ENCODE measurements at places on chromosomes 7 and 10.

GRCh38 chr7:132430861-132431822, 145.1 kb downstream of the PLXNA4 start:
- peak; percentile 93 for DNase-seq

DNA sequence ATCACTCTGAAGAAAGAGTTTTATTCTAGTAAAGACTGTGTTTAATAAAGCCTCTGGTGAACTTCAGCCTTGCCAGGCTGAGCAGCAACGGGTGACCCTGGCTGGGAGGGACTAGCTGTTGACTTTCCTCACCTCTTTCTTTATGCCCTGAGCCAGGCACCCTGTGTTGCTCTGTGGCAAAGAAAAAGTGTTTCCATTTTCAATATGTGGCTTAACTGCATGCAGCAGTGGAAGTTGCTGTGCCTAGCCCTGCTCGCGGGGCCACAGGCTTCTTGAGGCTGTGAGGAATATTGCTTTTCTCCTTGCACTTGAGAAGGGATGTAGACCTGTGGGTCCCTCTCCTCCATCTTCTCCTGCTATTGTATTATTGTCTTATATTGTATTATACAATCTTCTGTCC, 67.0 kb downstream of the CXCL12 start:
- DNase-seq: no peak

DNA sequence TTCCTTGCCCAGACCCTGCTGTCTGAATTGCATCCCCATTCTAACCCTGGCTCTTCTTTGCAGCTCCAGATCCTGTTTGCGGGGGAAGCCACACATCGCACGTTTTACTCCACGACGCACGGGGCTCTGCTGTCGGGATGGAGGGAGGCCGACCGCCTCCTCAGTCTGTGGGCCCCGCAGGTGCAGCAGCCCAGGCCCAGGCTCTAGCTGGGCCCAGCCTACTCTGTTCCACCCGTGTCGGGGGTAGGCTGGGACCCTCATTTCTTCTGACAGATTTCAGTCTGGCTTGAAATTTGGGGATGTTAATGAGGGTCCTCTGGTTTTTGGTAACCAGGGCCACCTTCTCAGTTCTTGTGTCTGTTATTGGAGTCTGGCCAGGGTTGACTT, 2.7 kb upstream of the MTG1 start:
- DNase-seq: no peak

- no peak for DNase-seq
Observed at GRCh38 chr7:155709453-155709852, 65.0 kb downstream of the RBM33 start.

- no peak for DNase-seq
Observed at GRCh38 chr10:76088980-76089379, 657.6 kb downstream of the LRMDA start.
